ENCODE measurements at places on chromosomes 2 and 18. TPM values are rescaled to one million over a fixed set of nuclear protein-coding genes. Genes with fewer than 3 reads are reported as not detected.

GRCh38 chr18:33751613-33752221, 173.7 kb downstream of the ASXL3 start:
- no peak for DNase-seq

NOSTRIN gene
- total RNA-seq: not detected

- DNase-seq: peak; percentile 52
Measured at GRCh38 chr2:62654423-62654791, 51.1 kb upstream of the EHBP1 start.

DNA sequence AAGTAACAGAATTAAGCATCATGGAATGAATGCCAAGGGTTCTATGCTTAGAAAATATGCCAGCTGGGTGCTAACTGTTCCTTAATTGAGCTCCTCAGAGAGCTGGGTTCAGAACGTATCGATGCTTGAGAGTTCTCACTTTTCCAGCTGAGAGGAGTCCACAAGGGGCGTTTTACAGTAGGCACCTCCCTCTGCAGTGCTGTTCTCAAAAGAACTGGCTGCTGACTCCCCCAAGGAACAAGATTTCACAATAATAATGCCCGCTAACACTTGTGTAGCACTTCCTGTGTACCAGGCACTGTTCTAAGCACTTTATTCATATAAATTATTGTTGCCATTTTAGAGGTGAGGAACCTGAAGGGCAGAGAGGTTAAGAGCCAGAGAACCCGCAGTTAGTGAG, 18.1 kb upstream of the TMEM237 start:
- no peak for DNase-seq

- DNase-seq: no peak
Measured at GRCh38 chr18:73286584-73286983, 418.8 kb upstream of the NETO1 start.

DNA sequence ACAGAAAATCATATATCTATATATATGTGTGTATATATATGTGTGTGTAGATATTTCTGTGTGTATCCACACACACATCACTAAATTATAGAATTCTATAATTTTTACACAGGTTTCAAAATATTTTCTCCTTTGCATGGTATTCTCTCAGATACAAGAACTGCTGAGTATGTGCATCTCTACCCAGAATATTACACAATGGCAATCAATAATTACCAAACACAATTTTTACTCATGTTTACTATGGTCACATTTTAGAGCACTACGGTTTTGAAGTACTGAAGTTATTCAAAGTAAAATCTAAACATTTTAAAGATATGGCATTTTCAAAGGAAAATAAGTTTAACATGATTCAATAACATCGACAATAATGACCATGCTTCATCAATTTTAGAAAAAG, 258.5 kb downstream of the PAX3 start:
- no peak for DNase-seq

GRCh38 chr2:4507661-4508060, 804.3 kb downstream of the DCDC2C start:
- DNase-seq: no peak

GRCh38 chr2:25489631-25490030, 147.9 kb upstream of the DNMT3A start:
- DNase-seq: no peak

- DNase-seq: no peak
Measured at GRCh38 chr2:145644820-145645302, 1124.9 kb upstream of the ZEB2 start.

DNA sequence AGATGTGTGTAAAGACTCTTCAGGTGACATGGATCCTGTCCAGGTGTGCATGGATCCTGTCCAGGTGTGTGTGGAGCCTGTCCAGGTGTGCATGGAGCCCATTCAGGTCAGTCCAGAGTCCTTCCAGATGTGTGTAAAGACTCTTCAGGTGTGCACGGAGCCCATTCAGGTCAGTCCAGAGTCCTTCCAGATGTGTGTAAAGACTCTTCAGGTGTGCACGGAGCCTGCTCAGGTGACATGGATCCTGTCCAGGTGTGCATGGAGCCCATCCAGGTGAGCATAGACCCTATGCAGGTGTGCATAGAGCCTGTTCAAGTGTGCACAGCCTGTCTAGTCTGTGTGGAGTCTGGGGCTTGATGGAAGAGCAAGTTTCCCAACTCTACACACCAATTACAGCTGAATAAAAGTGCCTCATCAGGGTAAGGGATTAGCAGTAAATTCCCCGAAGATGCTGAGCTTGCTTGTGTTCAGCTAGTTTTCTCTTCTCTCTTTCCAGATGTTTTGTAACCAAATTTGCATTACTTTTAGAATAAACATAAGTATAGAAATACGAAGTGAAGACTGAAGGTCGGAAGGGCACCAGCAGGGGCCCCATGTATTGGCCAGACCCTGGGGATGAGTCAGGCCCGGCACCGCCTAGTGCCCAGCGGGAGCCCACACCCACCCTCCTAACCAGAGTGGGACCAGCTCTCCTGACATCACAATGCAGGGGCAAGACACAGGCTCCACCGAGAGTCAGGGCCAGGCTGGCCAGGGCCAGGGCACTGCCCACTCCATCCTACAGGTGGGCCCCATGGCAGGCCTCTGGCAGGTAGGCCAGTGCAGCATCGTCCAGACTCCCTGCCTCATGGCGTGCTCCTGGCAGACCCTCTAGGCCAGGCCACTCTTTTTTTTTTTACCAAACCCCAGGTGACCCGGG, 38.6 kb upstream of the GPC1 start:
- peak; percentile 41 for DNase-seq

- DNase-seq: no peak
Measured at GRCh38 chr2:208112969-208113368, 11.4 kb downstream of the CRYGD start.

- DNase-seq: no peak
Measured at GRCh38 chr2:217936952-217937351, 65.8 kb downstream of the TNS1 start.

- no peak for DNase-seq
Measured at GRCh38 chr2:140869107-140869506, 1261.7 kb downstream of the LRP1B start.

CAD gene
- total RNA-seq: 17.0 TPM
